ENCODE measurements at places on chromosomes 11 and 22.

GRCh38 chr11:110524238-110524637, 94.5 kb downstream of the FDX1 start:
- DNase-seq: peak; percentile 79

GRCh38 chr11:91104237-91104636, 881.4 kb upstream of the CHORDC1 start:
- DNase-seq: peak; percentile 78

- DNase-seq: no peak
Measured at GRCh38 chr11:131932584-131933325, 562.3 kb downstream of the NTM start.

DNA sequence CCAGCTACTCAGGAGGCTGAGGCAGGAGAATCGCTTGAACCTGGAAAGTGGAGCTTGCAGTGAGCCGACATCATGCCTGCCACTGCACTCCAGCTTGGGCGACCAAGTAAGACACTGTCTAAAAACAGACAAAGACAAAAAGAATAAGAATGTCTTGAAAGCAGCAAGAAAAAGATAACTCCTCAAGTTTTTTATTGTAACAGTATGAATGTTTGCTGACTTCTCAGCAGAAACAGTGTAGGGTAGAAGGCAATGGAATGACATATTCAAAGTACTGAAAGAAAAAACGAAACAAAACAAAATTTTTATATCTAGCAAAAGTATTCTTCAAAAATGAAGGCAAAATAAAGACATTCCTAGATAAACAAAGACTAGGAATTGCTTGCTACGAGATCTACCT, 76.9 kb downstream of the PACS1 start:
- DNase-seq: no peak
